Fibroblast of lung (primary cell): ENCODE measurements at places on chromosomes 12 and 14. TPM values are rescaled to one million over a fixed set of nuclear protein-coding genes. Genes with fewer than 3 reads are reported as not detected.

The C14orf180 gene
- polyA plus RNA-seq: not detected in 2 replicates

The IRAK3 gene
- polyA plus RNA-seq: 3.2 and 4.5 TPM in 2 replicates

The TAS2R31 gene
- polyA plus RNA-seq: 0.15 and 0.73 TPM in 2 replicates

The SDR9C7 gene
- polyA plus RNA-seq: not detected in 2 replicates

The FGFR1OP2 gene
- 31.2 and 36.4 TPM in 2 replicates for polyA plus RNA-seq

The GPR68 gene
- polyA plus RNA-seq: 0.37 and 1.3 TPM in 2 replicates

The ABCD4 gene
- polyA plus RNA-seq: 10.5 and 12.6 TPM in 2 replicates

The RASSF9 gene
- 0.08 and 0.37 TPM in 2 replicates for polyA plus RNA-seq

The SIVA1 gene
- polyA plus RNA-seq: 26.1 and 37.4 TPM in 2 replicates

The ABCB9 gene
- 3.1 and 3.8 TPM in 2 replicates for polyA plus RNA-seq

The DIO2 gene
- 1.9 and 2.5 TPM in 2 replicates for polyA plus RNA-seq

The LRIG3 gene
- 26.2 and 37.1 TPM in 2 replicates for polyA plus RNA-seq

DNA sequence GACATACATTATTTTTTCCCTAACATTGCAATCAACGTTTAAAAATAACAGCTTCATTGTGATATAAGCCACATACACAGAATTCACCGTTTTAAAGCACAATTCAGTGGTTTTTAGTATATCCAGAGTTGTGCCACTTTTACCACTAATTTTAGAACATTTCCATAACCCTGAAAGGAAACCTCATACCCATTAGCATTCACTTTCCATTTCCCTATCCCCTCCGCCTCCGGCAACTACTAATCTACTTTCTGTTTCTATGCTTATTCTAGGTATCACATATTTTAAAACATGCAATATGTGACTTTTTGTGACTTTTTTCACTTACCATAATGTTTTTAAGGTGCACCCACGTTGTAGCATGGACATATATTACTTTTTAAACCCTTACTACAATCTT, 55.6 kb upstream of the ISM2 start:
- DNase-seq: no peak

GRCh38 chr12:116065606-116066005, 211.9 kb downstream of the MED13L start:
- no peak for DNase-seq

- DNase-seq: no peak
Observed at GRCh38 chr14:106235356-106236159, 709.2 kb downstream of the TMEM121 start.

- DNase-seq: no peak
Observed at GRCh38 chr12:67637718-67638117, 10.8 kb upstream of the DYRK2 start.

GRCh38 chr14:68195126-68195525, 375.5 kb downstream of the RAD51B start:
- DNase-seq: no peak

- no peak for DNase-seq
Observed at GRCh38 chr14:53462931-53463778, 310.0 kb upstream of the DDHD1 start.

DNA sequence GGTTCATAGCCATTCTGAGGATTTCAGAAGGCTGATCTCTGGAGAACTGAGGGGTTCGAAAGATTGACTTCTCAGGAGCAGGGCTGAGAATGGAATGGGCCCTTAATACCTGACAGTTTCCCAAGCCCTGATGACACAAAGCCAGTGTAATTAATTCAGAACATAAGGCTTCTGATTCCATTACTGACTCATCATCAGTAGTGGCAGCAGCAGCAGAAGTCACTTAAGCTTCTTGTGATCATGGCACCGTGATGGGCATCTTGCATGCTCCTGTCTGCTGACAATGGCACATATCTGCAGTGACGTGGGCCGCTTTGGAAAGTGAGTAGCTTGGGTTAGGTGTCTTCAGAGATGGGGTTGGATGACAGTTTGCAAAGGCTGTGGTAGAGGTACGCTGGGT, 38.2 kb upstream of the GSG1 start:
- DNase-seq: no peak

GRCh38 chr12:71892059-71892458, 46.6 kb upstream of the TPH2 start:
- no peak for DNase-seq

GRCh38 chr12:66683822-66684221, 4.9 kb upstream of the GRIP1 start:
- no peak for DNase-seq

DNA sequence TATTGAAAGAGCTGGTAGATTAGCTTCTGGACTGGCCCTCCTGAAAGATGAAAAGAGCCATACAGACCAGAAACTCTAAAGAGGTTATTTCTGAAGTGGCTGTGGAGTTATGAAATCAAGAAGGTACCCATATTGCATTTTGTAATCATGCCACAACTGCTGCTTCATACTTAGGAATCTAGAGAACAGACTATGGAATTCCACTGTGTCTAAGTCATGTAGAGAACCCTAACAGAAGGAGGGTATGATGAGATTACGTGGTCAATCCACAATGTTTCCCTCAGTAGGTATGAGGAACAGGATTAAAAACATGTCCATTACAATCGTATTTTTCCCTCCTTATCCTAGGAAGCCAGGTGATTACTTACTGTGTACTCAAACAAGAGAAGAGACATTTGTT, 708.8 kb downstream of the RERGL start:
- no peak for DNase-seq

DNA sequence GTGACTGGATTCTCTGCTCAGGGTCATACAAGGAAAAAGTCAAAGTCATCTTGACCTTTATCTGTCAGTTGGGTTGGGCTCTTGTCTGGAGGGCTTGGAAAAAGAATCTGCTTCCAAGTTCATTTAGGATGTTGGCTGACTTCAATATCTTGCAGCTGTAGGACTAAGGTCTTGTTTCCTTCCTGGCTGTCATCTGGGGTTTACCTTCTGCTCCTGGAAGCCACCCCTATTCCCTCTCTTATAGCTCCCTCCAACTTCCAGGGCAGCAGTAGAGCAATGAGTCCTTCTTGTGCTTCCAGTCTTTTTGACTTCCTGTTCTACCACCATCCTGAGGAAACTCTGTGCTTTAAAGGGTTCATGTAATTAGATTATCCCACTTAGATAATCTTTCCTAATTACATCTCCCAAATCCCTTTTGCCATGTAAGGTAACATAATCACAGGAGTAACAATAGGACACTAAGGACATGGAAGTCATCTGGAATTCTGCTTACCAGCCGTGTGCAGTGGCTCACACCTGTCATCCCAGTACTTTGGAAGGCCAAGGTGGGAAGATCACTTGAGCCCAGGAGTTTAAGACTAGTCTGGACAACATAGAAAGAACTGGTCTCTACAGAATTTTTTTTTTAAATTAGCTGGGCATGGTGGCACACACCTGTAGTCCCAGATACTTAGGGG, 170.7 kb upstream of the KITLG start:
- no peak for DNase-seq

DNA sequence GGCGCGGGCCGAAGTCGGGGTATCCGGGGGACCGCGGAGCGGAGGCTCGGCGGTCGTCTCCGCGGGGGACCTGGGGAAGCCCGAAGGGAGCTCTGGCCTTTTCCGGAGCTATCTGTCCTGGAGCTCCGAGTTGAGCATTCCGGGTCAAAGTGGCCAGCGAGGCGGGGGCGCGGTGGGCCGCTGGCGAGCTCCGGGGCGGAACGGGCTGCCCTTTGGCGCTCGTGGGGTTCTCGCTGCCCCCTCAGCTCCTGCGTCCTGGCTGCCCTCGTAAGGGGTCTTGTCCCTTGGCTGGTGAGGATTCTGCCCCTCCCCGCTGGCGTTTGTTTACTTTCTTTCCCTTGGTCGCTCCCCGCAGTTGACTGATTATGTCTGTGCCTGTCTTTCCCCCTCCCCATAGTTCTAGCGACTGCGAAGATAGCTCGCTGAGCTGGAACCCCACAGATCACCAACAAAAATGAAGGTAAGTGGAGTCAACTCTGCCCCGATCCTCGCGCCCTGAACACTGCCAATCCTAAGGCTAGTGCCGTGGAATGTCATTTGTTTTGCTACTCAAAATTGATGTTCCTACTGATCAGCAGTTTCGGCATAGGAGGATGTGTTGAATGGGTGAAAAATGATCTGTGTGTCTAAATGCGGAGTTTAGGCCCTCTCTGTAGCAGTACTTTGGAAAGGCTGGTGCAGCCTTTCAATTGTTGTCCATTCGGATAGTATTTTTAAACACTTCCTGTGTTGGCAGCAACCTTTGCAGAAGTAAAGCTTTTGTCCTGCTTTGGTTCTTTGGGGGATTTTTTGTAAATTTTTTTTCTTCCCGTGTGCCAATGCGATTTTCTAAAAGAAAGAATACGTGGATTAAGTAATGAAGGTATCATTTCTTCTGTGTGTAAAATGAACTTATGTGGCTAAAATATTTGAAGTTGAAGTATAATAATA, 1.3 kb downstream of the ARID4A start:
- no peak for DNase-seq

DNA sequence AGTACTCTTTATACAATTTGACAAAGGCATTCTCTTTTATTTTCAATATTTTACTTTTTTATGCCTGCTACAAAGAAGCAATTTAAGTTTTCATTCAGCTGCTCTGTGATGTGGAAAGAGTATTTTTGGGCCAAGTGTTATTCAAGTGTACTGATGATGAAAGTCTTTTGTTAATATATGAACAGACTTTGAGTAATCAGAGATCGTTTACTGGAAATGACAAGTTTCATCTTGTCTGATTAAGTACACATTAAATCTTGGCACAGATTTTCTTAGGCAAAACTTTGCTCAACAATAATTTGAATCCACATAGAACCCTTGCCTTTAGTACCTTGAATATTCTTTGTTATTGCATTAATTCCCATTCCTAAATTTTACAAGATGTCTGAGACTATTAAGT, 13.3 kb upstream of the PZP start:
- no peak for DNase-seq

DNA sequence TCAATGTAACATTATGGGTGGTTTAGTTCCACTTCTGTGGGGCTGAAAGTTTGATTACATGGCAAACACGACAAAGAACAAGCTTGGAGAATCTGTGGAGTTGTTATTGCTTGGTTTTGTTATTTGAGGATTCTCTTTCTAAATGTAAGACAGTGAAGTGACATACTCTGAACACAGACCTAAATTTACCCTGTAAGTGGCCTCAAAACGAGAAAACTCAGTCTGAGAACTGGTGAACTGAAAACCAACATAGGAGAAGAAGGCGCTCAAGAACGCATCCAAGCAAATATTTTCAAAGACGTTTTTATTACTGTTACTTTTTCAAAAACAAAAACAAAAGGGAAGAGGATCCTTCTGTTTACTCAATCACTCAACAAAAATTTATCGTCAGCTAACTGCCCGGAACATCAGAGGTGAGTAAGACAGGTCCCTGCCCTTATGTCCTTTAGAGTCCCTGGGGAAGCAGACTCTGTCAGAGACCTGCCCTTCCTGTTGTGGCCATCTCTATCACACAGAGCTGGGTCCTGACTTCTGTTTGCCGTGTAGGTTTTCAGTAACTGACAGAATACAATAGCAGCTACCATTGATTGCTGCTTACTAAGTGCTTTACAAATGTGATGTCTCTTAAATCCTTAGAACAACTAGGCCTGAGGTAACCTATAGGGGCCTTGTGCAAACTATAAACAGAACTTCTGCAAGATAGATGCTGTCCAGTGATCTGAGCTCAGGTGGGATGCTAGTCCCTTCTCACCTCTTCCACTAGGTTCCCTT, 79.3 kb upstream of the C12orf71 start:
- no peak for DNase-seq

DNA sequence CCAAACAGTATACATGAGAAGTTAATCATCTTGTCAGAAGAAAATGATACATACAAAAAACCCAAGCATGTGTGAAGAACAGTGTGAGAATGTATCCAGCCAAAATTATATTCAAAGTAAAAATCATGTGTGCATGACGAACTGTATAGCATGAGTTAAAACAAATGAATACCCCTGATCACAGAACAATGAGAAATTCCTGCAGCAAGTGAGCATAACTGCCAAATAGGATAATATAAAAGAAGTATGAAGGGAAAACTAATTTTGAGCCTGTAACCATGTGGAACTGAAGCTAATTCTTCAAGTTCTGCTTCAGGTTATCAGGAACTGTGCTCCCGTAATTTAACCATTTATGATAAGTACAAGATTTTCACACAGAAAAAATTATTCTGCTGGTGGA, 56.5 kb upstream of the AMN1 start:
- no peak for DNase-seq

- DNase-seq: no peak
Observed at GRCh38 chr12:121441555-121441954, 41.6 kb downstream of the RNF34 start.

DNA sequence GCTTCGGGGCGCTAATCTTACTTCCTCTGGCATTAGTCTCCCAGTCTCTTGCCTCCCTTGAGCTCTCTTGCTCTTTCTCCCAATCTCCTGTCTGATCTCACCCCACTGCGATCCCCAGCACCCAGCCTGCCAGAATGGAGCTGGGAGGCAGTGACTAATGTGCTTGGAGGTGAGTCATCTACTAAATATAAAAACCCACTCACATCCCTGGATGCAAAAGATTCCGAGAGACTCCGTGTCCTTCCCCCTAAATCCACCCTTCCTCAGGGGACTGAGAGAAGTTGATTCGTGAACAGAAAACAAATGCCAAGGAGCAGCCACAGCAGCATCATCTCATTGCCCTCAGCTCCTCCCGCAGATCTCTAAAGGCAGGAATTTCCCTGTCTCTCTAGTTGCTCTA, 45.7 kb upstream of the KCNA5 start:
- peak; percentile 94 for DNase-seq

- DNase-seq: peak; percentile 29
Observed at GRCh38 chr12:62692884-62693283, 226.3 kb downstream of the MON2 start.
